ENCODE measurements at places on chromosomes 12 and 14.

GRCh38 chr14:58832095-58832521 lies 194.3 kb downstream of the DACT1 start:
- DNase-seq, result no peak

- DNase-seq, result peak; percentile 11
These were observed 18.0 kb upstream of the MAP3K9 start for GRCh38 chr14:70827347-70827746.

DNA sequence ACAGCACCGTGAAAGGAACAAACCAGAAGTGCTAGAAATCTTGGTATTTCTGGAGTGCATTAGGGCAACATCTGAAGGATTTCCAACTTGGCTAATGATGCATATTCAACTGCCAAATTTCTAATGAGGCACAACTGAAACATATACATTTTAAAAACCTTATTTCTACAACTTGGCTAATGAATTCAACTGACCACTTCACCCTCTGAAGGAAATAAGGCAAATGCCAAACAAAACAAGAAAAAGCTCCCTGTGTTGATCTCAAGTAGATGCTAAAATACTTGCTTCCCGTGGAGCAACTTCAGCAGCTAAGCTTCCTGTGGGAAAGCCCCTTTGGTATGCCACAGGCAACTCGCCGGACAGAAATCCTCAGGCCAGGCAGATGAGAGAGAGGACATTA lies 167.1 kb downstream of the TTC7B start:
- peak; percentile 41 for DNase-seq

DNA sequence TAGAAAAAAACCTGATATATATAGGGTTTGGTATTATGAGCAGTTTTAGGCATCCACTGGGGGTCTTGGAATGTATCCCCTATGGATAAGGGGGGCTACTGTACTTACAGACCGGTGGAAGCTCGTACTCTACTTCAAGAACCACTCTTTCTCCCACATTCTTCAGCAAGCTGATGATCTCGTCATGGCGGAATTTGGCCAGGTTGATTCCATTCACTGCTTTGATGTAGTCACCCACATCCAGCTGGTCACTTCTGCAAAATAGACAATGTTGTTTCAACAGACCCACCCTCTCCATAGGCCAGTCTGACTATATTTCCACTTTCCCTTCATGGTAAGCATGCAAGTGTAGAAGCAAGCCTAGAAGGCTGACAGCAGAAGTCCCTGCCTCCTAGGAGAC lies 139.9 kb downstream of the GRIP1 start:
- DNase-seq, result no peak

GRCh38 chr12:71872401-71872800 lies 32.8 kb downstream of the TBC1D15 start:
- no peak for DNase-seq

DNA sequence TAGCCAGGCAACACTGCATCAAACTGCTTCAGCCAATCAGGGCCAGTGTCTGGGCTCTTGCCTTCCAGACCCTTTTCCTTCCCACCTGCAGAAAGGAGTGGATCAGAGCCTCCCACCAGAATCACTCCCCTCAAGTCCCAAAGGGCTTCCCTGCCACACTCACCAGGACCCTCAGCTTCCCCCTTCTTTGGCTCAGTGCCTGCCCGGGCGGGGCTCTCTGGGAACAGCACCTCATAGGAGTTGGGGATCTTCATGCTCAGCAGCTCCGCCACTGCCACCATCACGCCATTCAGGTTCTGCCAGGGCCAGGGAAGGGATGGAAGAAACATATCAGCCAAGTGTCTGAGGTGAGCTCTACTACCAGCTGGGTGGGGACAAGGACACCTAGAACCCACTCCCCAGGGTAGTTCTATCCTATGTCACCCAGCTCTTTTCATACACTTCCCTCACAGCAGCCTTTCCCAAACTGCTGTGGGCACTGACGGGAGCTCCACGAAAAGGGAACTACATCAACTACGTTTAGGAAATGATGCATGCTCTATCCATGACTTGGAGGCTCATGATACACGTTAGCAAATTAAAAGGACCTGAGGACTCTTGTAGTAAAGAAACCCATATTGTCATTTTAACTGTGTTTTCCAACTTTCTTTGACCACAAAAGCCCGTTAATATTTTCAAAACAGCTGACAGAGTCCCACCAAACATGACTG lies 9.4 kb upstream of the PRKAG1 start:
- no peak for DNase-seq

DNA sequence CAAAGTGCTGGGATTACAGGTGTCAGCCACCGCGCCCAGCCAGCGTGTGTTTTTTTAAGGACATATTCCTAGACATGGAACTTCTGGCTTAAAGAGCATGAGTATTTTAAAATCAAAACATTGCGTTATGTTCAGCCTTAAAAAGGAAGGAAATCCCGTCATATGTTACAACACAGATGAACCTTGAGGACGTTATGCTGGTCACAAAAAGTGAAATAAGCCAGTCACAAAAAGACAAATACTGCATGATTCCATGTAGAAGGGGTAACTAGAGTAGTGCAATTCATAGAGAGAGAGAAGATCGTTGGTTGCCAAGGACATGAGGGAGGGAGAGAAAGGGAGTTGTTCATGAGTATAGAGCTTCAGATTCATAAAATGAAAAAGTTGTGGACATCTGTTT lies 53.9 kb downstream of the ACACB start:
- DNase-seq, result no peak

- DNase-seq, result peak; percentile 42
These were observed 508.2 kb upstream of the ATP2B1 start for GRCh38 chr12:90216815-90217214.

DNA sequence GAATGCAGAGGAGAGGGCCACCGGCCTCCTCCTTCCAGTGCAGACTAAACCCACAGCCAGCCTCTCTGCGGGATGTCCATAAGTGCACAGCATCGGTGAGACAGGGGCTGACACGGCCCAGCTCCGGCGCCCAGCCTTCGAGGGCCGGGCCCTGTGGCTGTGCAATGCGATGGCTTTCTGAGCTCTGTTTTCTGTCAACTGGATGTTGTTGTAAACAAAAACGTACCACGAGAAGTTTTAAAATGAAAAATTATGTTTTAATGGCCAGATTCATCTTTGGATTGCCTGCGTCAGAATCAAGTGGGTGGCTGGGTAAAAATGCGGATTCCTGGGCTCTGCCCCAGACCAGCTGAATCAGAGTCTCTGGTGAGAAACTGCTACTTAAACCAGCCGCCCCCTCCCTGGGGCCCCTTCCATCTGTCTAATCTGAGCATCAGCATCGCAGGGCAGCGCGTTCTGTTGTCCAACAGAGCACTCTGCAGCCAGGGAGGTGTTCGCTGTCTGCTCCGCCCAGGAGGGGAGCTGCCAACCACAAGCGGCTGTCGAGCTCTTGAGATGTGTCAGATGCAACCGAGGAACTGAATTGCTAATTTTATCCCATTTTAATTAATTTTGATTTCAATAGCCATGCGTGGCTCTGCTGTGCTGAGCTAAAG lies 133.4 kb downstream of the RFLNA start:
- peak; percentile 73 for DNase-seq

- DNase-seq, result no peak
These were observed 57.8 kb upstream of the FUT8 start for GRCh38 chr14:65354715-65355114.

DNA sequence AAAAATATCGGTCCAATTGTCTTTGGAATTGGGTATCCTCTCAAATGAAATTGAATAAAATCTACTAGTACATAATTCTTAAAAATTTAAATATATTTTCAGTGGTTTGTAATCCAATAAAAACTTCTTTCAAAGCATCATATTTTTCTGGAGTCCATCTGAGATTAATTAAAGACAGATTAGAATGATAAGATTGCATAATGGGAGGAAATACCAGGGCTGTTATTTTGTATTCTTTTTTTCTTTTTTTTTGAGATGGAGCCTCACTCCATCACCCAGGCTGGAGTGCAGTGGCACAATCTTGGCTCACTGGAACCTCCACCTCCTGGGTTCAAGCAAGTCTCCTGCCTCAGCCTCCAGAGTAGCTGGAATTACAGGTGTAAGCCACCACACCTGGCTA lies 103.8 kb downstream of the TMTC3 start:
- no peak for DNase-seq

GRCh38 chr14:53547593-53547992 lies 394.5 kb upstream of the DDHD1 start:
- no peak for DNase-seq

GRCh38 chr12:28578833-28579252 lies 388.6 kb downstream of the CCDC91 start:
- DNase-seq, result peak; percentile 40

DNA sequence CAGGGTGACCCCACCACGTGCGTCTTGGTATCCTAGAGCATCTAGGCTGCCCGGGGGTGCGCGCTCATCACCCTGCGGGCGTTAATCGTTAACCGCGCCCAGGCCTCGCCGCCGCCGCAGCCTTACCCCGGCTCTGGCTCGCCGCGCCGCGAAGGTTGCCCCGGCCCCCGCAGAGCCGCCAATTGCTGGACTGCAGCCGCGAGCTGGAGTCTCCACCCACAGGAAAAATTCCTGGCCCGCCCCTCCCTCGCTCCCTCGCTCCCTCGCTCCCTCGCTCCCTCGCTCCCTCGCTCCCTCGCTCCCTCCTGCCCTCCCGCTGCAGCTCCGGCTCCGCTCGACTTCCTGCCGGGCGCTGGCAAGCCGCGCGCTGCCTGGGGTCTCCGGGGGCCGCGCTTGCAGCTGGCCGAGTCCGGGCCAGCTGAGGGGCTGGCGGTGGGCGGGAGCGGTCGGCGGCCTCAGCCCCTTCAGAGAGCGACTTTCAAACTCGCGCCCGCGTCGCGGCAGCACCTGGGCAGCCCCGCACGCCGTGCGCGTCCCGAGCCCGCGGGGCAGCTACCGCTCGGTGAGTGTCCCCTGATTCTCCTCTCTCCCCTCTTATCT lies at the start of gene PLEKHG3:
Gene PLEKHG3 (plus strand): TSS at position 282 of the 600 bp plus-strand sequence. CDS start 23,208 bp downstream, outside the sequence.
- DNase-seq, result peak; percentile 58

GRCh38 chr12:95385246-95386035 lies 88.5 kb upstream of the METAP2 start:
- peak; percentile 63 for DNase-seq

- DNase-seq, result no peak
These were observed 71.6 kb downstream of the ITPK1 start for GRCh38 chr14:93044121-93044520.

DNA sequence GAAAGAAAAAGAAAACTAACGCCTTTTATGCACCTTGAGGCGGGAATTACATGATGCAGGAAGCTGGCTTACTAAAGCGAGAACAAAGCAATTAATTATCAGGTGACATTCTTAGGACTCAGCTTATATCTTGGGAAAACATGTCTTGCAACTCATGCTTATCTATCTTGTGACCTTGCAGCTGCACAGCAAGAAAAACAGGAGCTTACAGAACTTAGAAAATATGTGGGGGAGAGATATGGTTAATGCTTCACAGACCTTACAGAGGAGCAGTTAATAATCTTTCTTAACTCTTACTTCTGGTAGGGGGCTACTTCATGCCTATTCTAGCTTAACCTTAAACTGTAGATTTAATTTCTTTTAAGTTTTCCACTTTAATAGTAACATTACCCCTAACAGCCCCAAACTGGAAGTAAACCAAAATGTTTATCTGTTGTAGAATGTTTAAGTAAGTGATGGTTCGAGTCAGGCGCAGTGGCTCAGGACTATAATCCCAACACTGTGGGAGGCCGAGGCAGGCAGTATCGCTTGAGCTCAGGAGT lies 13.2 kb upstream of the OR11G2 start:
- no peak for DNase-seq

Data from cardiac fibroblast (primary cell).